ENCODE measurements at places on chromosomes 5 and 9. TPM values are rescaled to one million over a fixed set of nuclear protein-coding genes. Genes with fewer than 3 reads are reported as not detected.

GRCh38 chr5:79713727-79714126, 24.1 kb downstream of the CMYA5 start:
- DNase-seq, result no peak

- DNase-seq, result no peak
These were observed 194.7 kb downstream of the SPATA31D1 start for GRCh38 chr9:82183181-82183860.

GRCh38 chr9:83133316-83133715, 70.4 kb upstream of the RASEF start:
- DNase-seq, result no peak

FAM151B gene
- 7.6 TPM for total RNA-seq

GRCh38 chr9:127778280-127779135, at the start of gene SH2D3C:
SH2D3C (minus strand) TSS chr9:127778666; CDS start chr9:127778627, 39 bp downstream.
- no peak for DNase-seq

DNA sequence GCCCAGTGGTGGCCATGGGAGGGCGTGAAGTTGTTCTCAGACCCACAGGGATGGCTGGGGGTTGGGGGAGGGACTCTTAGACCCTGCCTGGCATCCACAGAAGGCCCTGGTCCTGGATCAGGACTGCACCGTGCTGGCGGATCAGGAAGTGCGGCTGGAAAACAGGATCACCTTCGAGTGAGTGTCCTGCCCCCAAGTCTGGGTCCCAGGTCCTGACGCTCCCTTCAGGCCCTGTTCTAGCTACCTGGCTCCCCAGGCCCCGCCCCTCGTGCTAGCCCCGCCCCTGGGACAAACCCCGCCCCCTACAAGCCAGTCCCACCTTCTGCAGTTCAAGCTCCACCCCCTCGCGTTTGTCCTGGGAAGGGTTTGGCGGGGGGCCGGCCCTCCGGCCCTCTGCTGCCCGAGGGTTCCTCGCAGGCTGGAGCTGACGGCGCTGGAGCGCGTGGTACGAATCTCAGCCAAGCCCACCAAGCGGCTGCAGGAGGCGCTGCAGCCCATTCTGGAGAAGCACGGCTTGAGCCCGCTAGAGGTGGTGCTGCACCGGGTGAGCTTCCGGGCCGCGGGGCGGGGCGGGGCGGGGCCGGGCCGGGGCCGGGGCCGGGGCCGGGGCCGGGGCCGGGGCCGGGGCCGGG, 12.9 kb downstream of the RGS14 start:
- DNase-seq, result peak; percentile 41

ACTBL2 gene
- total RNA-seq, result 5.8 TPM

CTNND2 gene
- 1.4 TPM for total RNA-seq

CNTNAP3B gene
- 7.6 TPM for total RNA-seq

- DNase-seq, result peak; percentile 21
These were observed 97.1 kb upstream of the IRX2 start for GRCh38 chr5:2848619-2849018.

- DNase-seq, result no peak
These were observed 241.4 kb downstream of the ARHGAP26 start for GRCh38 chr5:143011585-143011984.

DNA sequence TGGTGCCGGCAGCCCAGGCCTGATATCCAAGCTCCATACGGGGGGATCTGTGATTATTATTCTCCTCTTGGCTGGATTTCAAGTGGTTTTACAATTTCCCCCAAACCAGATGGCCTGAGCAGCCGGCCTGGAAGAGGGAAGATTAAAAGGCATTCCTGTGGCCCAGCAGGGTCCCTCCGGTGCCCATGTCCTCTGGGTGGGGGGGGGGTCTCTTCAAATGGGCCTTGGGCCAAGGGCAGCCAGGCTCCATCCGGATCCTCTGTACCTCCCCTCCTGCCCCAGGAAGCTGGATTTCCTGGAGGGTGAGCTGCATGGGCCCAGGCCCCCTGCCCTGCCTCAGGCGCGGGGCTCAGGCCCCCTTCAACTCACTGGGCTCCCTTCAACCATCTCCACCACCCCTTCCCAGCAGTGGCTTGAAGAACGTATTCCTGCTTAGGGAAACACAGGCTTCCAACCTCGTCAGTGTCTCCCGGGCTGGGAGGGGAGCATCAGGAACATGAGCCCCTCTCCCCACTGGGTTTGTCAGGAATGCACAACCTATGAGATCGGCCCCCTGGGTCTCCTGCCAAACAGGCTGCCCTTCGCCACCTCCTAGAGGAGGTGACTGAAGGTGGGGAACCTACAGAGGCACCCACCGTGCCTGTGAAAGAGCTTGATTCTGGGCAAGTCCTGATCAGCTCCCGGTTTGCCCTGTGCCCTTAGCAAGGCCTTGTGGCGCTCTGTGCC, 62.9 kb upstream of the ORM1 start:
- DNase-seq, result no peak

GRCh38 chr5:140630292-140631035, 2.5 kb downstream of the CD14 start:
- no peak for DNase-seq

DNA sequence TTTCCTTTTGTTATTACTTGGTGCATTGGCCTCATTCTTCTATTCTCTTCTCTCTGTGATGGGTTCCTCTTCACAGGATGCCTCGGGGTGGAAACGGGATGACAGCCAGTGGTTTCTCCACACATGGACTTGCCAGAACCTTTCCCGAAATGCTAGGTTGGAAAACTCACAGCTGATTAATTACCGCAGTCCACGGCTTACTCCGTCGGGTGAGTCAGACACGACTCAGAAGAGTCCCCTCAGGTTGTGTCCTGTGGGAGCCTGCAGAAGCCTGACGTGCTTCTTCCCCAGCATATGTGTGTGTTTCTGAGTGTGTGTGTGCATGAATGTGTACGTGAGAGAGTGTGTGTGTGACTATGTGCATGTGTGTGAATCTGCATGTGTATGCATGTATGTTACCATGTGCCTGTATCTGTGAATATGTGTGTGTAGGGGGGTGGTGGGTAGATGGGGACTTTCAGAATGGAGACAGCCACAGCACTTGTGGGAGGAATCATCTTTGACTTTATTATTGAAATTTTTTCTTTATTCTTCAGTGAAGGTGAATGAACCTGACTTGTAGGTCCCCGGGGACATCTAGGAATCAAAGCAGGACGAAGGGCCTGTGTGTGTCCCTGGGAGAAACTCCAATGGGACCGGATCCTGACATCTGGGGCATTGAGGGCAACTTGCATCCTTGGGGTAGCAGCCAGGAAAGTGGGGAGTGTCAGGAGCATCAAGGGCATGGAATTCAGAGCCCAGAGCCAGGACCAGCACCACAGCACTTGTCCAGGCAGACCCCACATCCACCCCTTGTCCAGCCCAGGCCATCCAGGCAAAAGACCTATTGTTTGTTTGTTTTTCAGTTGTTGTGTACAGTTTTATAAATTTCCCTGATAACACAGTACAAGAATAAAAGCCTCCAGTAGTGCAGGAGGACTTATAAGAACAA, 21.9 kb upstream of the MED10 start:
- DNase-seq, result no peak

- peak; percentile 18 for DNase-seq
These were observed 12.9 kb downstream of the ADRA1B start for GRCh38 chr5:159929176-159929575.

DNA sequence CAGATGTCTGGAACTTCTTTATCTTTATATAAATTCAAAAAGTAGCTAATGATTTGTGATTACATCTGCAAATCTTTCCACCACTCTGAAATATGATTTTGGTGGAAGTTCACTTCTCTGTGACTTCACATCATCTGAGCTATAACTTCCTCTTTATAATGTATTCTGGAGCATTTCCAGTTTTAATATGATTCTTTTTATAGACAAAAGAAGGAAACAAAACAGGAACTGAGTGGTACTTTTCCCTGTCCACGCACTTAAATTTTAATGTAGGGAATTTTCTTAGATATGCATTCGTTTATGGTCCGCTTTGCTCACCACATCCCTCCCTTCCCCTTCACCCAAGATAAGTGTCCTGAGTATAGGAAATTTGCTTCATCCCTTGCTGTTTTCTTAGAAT, 333.5 kb downstream of the CHSY3 start:
- DNase-seq, result no peak

GRCh38 chr5:173392-174290, 17.7 kb upstream of the LRRC14B start:
- no peak for DNase-seq

DNA sequence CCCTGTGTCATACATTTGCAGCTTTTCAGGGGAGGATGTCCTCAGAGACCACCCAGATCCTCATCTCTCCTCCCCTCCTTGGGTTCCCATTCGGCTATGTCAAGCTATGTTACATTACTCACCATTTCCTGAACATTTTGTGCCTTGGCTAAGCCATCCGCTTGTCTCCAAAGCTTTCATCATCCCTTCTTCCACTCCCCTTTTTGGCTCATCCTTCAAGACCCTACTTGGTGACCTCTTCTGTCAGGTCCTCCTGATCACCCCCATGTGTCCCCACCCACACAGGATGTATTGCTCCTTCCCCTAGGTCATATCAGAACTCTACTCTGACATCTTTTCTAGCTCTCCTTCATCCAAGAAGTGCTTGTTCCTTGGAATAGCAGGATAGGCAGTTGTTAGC, 81.8 kb downstream of the BOD1 start:
- DNase-seq, result no peak

LIX1 gene
- 0.69 TPM for total RNA-seq

- DNase-seq, result no peak
These were observed 42.2 kb downstream of the C9orf153 start for GRCh38 chr9:86217076-86217755.

TBC1D2 gene
- 3.2 TPM for total RNA-seq

GRCh38 chr9:5052838-5053237, 67.8 kb downstream of the JAK2 start:
- DNase-seq, result no peak

BARHL1 gene
- total RNA-seq, result not detected

BTNL3 gene
- total RNA-seq, result not detected

DNA sequence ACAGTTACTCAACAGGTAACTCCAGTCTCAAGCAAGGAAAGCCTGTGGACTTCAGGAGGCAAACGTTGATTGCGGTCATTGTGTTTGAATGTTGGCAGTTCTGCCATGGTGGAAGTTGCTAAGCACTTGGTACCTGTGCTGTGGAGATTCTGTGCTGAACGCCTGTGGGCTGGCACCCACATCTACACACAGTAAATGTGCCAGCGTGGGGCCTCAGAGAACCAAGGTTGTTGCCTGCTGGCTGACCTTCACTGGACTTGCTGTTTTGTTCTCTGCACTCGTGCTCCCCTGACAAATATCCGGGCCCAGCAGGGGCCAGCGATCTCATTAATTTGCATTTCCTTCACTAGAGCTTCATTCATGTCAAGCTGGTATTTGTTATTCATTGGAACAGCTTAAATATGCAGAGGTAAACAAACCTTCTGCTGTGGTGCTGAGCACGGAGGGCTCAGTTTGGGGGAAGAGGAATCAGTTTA, 141.8 kb downstream of the PRKACG start:
- DNase-seq, result no peak

- DNase-seq, result no peak
These were observed 53.9 kb downstream of the FXN start for GRCh38 chr9:69089491-69089890.

DNA sequence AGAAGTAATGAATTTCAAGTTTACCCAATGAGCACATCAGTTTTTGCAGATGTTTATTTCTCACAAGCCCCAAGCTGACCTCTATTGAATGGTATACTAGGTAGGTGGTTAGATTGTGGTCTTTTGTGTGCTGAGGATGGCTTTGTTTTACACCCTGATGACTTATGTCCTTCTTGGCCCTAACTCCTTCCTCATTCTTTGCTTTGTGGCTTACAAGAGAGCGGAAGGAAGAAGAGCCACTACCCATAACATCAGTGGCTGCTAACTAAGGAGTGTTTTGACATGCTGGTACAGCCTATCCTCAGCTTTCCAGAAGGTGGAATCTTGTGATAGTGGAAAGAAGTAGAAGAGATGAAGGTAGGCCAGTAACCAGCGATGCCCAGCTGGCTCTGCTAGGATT, 85.7 kb upstream of the NTRK2 start:
- DNase-seq, result no peak

DNA sequence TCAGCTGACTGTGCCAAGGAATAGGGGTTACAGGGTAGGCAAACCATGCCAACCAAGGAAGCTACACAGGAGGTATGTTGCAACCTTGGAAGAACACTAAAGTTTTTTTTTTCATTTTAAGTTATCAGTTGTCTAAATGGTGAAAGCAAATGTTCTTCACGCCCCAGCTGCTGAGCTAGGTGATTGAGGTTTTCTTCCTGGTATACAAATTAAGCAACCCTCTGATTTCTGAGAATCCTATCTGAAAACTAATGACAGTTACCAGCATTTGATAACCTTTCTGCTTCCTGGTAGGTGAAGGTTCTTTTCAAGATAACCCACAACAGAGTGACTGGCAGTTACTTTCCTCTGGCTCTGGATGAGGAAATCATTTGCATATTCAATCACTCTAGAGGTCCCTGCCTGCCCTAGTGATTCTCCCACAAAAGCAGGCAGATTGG, 194.9 kb downstream of the ATP10B start:
- DNase-seq, result no peak

- DNase-seq, result no peak
These were observed 180.6 kb downstream of the DEPDC1B start for GRCh38 chr5:60519372-60519771.

DNA sequence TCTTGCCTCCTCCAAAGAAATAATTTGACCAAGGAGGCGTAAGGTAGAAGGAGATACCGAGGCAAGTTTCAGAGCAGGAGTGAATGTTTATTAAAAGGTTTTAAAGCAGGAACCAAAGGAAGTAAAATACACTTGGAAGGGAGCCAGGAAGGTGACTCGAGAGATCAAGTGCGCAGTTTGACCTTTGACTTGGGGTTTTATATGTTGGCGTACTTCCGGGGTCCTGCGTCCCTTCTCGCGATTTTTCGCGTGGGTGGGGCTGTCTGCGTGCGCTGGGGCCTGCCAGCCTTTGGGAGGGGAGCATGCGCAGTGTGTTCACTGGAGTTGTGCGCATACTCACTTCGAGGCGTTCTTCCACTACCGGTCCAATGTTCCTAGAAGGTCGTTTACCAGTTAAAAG, 166.0 kb upstream of the IRX2 start:
- no peak for DNase-seq

DNA sequence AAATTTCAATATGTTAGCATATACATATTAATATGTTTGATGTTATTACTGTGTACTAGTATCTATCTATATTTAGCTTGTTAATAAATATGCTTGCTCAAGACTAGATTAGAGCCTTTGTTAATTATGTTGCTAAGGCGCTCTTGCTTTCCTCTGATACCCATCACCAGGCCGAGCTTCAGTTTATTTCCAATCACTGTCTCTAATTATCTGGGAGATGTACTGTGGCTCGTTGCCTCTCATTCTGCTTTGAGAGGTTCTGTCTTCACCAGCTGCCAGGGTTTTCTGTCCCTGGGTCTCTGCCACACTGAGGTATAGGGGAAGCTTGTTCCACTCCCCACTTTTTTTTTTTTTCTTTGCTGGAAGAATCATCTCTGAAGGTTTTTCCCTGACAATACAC, 21.0 kb upstream of the TAF11L2 start:
- DNase-seq, result no peak
